ENCODE measurements at places on chromosomes 2 and 18.

DNA sequence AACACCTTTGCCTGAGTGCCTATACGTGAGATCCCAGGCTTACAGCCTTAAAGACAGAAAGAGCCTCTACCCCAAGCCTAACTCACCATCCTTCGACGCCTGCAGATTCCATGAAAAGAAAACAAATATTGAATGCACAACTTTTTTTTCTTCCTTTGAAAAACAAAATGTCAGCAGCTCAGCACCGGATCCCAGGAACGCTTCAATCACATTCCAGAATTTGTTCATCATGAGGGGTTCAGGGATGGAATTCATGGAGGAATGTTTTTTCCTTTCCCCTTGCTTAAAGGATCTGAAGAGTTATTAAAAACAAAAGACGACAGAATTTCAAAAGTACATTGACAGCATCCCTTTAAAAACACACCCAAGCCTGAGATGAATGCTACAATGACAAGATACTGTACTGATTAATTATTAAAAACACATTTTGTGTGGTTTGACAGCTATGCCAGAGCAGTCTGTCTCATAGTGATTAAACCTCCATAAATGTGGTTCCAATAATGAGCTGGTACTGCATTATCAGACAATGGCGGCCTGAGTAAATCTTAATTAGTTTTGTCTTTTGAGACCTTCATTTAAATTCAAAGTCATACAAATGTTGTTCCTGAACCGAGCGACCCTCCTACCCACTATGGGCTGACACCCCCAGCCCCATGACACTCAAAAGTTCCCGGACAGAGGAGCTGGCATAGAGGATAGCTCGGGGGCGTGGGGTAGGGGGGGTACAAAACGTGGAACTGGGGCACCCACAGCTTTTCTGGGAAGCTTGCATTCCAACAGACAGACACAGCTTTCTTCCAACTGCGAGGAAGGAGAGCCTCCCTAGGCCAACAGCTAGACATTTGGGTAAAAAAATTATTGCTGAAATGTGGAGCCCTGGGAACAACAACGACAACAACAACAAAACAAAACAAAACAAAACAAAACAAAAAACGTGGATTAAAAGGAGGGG is 227.5 kb downstream of the TTC32 start:
- DNase-seq: no peak

DNA sequence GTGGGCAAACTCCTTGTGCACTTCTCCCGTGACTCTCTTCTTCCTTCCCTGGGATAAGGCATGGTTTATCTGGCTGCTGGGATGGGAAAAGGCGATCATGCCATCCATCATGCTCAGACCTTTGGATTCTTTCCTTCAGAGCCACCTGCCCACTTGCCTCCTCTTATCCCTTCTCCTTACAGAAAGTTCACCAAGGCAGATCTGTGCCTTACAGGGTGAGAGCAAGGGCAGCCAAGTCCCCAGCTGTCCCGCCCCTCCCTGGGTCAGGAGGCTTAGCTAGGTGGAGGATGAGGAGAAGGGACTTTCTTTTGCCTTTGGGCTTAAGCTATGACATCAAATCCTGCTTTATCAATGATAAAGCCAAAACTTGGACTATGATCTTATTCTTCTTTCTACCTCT is 47.6 kb downstream of the KCNE4 start:
- DNase-seq: no peak

DNA sequence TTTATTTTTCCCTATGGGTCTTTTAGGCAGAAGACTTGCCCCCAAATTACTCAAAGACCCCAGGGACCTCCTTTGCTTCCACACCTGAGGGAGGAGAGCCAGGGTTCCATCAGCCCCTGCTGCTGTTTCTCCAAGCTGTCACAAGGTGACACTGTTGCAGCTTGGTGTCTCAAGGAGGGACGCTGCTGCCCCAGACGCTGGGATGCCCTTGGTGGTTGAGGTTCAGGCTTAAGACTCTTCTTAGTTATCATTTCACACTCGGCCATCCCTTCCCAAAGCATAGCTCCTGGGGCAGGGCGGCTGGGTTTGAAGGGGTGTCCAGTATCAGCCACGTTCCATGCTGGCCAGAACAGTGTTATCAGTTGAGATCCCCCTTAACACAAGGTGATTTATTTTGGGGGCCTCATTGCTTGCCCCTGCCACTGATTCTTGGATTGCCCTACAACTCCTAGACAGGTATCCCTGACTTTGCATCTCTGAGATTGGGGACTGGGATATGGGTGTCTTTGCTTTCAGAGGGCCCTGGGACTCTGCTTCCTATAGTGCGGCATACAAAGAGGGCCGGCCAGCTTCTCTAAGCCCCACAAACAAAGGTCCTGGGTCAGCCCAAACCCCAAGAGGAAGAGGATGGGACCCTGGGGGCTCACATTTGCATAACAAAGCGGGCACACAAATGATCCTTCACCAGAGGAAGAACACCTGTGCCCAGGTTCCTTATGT is 22.7 kb downstream of the GPR55 start:
- peak; percentile 49 for DNase-seq

- DNase-seq: no peak
Measured at GRCh38 chr2:207779523-207779922, 9.8 kb upstream of the FZD5 start.

DNA sequence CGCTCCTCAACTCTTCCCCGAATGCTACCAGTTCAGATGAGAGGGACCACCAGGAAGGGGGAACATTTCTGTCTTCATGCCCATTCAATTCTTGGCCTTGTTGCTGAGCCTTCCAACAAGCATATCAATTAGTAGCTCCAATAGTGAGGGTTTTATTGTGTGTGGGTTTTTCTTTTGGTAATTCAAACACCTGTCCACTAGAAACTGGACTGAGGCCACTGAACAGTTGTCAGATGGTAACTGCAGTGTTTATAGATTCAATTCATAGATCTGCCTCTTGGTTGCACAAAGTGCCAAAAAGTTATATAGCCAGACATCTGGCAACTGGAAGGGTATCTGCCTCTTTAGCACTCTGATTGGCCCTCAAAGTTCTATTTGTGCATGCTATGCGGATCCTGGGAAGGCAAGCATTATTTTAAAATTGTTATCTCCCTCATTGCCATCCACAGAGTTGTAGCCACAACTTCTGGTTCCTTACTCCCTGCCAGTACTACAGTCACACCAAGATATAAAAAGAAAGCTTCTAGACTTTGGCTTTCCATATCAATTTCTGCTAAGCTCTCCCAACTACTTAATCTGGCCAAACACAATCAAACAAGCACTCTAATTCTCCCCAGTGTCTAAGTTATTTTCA is 83.3 kb upstream of the ZNF521 start:
- DNase-seq: no peak

GRCh38 chr2:108239786-108240185 is at the start of gene SULT1C3:
SULT1C3 (plus strand) TSS chr2:108239968; CDS start chr2:108247195, 7,227 bp downstream.
- no peak for DNase-seq

DNA sequence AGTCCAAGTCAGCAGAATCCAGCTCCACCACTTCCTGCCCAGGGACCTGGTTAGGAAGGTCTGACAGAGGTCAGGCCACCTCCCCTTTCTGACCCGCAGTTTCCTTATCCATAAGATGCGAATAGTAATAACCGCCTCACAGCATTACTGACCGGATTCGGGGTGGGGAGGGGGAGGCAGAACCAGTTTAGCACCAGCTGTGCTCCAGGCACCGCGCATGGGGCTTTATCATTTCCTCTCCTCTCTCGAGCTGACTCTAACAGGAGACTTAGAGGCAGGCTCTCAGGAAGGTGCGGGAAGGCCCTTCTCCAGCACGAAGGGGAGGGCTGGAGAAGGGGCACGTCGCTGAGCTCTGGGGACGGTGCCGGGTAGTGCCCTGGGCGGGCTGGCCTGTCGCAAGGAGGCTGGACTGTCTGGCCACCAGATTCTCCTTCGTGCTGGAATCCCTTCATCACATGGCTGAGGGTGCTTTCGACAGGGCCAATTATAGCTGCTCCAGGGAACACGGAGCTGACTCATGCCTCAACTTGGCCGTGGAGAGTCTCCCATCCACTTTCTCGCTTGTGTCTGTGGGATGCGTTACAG is 5.7 kb downstream of the EHD3 start:
- DNase-seq: no peak

GRCh38 chr2:134295441-134295840 is 41.6 kb downstream of the MGAT5 start:
- DNase-seq: no peak

- DNase-seq: no peak
Measured at GRCh38 chr2:167980439-167980838, 267.0 kb downstream of the STK39 start.

GRCh38 chr2:17911491-17912260 is 33.2 kb downstream of the KCNS3 start:
- no peak for DNase-seq

DNA sequence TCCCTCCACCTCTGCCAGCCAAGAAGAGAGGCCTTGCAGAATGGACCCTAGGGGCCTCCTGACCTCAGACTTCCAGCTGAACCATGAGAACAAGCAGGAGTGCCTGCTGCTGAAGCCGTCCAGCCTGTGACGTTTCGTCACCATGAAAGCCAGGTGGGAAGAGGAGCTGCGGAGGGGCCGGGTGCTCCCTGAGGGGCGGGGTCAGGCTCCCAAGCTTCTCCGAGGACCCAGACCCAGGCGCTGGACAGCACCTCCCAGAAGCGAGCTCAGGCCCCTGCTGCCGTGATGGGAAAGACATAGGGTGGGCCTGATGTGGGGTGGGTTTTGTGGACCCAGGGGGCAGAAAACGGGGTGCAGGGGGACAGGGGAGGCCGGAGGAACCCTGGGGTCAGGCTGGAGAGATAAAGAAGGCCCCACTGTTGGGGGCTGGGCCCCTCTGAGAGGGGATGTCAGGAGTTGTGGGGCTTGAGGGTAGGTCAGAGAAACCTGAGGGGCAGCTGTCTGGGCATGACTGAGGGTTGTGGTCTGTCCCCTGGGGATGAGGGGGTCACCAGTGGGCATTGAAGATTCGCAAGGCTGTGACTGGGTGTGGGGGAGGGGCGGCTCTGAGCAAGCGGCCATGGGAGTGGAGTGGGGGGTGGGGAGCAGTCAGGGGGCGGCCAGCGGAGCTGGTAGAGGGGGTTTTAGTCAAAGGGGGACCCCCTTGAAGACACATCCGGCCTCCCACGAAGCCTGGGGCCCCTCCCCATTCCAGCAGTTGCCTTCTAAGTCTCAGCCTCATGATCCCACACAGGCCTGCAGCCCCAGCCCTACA is 73.4 kb upstream of the ODC1 start:
- DNase-seq: no peak

DNA sequence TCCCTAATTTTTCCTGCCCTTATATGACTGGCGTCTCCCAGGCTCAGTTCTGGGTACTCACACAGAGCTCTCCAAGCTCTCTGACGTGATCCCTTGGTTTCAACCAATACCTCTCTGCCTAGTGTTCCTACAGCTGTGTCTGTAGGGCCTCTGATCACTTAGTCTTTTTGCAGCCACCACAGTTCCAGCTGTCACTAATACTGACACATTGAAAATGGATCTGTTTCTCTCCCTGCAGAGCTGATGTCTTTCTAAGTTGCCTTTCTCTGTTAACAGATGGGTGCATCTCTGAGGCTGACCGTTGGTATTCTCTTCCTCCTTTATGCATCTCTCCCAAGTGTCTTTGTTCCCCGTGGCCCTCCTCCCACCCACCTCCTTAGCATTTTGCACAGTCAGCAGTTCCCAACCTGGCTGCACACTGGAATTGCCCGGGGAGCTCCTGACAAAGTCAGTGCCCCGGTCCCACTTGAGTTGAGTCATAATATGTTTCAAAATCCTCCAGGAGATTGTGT is 62.5 kb downstream of the CERS6 start:
- no peak for DNase-seq

DNA sequence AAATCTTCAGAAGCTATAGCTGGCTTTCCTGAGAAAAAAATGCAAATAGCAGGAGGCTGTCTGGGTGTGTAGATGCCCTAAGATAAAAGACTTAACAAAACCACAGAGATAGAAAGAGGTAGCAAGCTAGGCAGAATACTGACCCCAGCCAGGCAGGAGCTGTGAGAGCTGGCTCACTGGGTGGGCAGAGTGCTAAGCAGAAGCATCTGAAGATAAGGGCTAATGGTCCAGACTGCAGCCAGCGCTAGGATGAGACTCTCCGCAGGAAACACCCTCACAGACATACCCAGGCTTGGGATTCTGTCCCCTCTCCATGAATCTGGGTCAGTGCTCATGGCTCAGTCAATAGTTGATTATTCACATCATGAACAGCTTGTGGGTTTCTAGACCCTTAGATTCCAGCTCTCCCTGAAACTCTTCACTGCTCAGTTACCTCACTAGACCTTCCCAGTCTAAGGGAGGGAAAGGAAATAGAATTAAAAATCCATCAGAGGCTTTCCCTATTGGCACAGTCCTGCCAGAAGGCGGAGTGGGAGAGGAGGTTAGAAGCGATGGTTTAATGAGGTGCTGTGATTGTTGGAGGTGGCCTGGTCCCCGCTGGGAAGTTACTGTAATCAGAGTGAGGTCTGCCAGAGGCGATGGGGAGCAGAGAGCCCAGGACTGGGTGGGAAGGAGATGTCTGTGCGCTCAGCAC is 21.4 kb upstream of the CCBE1 start:
- DNase-seq: peak; percentile 78

DNA sequence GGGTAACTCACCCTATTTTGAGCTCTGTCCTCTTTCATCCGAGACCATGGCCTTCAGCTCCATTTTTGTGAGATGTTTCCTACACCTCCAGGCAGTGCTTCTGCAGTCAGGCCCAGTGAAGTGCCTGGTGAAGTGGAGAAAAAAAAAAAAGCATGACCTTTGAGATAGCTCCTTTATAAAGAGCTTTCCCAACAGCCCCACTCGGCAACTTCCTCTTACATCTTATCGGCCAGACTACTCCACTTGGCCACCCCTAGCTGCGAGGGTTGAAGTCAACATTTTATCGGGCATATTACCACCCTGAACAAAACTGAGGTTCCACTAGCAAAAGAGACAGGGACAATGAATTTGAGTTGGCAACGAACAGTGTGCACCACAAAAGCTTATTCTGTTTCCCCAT is 124.8 kb upstream of the RNF152 start:
- DNase-seq: no peak

- DNase-seq: no peak
Measured at GRCh38 chr2:41903474-41904135, 144.2 kb upstream of the PKDCC start.

DNA sequence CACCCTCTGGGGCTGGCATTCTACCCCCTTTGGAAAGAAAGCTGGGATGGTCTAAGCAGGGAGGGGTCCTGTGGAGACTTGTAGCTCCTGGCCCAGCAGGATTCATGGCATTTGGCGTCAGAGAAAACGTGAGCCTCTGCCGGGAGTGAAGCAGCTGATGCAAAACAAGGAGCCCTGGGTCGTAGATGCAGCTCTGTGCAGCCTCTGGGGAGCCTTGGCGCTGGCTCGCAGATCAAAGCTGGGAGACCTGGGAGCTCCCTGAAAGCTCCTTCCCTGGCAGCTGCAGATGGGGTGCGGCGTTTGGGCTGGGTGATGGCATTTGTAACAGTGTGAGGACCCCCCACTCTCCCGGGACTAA is 148.3 kb downstream of the KLHL29 start:
- DNase-seq: no peak

DNA sequence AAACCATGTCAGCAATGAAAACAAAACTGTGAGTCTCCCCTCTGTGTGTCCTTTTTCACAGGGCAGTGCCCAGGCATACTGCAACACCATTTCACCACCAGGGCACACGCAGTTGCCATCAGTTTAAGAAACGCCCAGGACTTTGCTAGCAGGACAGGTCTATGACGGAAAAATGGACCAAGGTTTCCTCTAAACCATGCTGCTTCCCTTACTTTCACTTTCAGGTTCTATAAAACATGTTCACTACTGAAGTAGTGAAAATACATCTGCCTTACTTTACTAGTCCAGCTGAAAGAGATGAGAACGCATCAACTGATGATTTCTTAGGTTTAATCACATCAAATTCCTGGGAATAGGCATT is 110.5 kb downstream of the TCF4 start:
- no peak for DNase-seq
